SW 1271 (cell line): ENCODE measurements at places on chromosomes 7 and 10.

DNA sequence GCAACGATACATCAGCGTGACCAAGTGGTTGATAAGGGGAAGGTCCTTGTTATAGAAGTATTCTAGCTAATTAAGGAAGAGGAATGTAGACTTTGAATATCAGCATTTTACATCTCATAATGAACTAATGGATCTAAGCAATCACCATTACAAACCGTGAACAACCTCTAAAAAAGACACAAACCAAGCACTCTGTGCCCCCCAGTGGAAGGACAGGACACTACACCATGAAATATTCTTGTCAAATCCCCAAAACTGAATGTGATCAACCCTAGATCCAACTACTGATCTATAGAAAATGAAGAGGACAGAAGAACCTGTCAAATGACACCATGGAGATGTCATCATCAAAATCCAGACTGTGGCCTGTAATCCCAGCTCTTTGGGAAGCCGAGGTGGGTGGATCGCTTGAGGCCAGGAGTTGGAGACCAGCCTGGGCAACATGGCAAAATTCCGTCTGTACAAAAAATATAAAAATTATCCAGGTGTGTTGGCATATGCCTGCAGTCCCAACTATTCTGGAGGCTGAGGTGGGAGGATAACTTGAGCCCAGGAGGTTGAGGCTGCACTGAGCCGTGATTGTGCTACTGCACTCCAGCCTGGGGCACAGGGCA, 111.3 kb upstream of the CARD11 start:
- DNase-seq, result no peak

GRCh38 chr7:27208998-27209397, 9.1 kb upstream of the HOXA13 start:
- no peak for DNase-seq

GRCh38 chr10:52283174-52283573, 30.9 kb upstream of the DKK1 start:
- DNase-seq, result no peak

DNA sequence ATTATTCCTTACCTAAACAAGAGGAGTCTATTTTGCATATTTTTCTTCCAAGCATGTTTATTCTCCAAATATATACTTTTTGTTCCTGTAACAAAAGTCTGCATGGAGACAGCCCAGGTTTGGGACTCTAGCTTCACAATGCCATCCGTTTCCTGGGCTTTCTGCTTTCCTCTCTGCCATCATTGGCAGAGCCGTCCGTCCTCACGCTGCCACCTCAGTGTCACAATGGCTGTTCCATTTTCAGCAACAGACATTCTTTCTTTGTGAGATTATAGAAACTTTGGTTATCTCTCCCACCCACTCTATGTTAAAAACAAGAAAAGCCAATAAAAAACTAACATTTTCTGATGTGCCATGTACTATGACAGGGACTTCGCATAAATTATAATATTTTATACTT, 825.2 kb downstream of the REEP3 start:
- no peak for DNase-seq

DNA sequence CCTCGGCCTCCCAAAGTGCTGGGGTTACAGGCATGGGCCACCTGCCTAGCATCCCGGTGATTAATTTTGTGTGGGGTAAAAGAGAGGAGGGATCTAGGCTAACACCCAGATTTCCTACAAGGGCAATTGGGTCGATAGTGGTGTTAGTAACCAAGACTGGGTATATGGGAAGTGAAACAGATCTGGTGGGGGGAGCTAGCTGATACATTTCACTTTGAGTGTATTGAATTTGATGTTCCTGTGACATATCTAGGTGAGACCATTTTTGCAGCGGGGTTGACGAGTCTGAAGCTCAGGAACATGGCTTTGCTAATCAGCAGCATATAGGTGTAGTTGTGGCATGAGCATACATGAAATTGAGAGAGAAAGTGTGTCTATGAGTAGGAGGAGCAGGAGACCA, 12.0 kb downstream of the CLCN1 start:
- no peak for DNase-seq
